T-helper 1 cell (primary cell): ENCODE measurements at places on chromosomes 4 and X.

GRCh38 chr4:135724421-135724820 is 1522.8 kb upstream of the PABPC4L start:
- DNase-seq: no peak

- no peak for DNase-seq
Observed at GRCh38 chr4:26907731-26908599, 47.3 kb downstream of the STIM2 start.

DNA sequence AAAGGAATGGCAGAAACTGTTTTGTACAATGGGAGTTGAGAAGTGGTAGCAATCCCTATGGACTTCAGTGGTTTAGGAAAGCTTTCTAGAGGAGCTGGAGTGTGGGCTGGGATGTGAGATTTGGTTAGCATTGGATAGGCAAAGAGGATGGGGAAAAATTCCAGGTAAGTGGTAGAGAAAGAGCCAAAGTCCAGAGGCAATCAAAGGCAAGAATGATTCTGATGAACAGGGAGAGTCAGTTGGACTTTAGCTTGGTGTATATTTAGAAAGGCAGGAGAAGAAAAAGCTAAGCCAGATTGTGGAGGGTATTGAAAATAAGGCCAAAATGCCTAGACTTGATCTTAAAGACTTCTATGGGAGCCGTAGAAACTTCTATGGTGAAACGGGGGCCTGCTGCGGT is 3.7 kb upstream of the VSIG4 start:
- DNase-seq: no peak

DNA sequence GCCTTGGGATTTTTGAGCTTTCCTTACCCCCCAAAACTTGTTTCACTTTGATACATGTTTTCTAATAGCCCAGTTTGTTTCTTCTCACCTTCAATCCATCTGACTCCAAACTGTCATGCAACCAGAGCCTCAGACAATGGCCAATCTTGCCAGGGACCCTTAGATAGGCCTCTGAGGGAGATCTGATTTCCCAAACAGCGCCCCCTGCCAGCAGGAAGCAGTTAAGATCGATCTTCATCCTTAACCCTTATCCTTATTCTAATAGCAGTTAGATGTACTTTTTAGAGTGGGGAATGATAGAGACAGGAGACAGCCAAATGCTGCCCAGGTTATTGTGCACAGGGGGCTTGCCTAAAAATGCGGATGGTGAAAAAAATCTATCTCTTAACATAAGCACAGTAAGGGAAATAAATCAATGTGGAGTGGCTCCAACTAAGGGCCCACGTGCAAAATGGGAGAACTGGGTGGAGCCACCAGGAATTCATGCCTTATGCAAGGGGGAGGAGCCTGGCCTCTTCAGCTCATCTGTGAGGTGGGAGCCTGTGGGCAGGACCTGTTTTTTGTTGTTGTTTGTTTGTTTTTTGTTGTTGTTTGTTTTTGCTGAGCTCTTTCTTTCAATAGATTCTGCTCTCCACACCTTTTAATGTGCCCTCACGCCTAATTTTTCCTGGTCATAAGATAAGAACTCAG is 833.6 kb upstream of the AGA start:
- no peak for DNase-seq

DNA sequence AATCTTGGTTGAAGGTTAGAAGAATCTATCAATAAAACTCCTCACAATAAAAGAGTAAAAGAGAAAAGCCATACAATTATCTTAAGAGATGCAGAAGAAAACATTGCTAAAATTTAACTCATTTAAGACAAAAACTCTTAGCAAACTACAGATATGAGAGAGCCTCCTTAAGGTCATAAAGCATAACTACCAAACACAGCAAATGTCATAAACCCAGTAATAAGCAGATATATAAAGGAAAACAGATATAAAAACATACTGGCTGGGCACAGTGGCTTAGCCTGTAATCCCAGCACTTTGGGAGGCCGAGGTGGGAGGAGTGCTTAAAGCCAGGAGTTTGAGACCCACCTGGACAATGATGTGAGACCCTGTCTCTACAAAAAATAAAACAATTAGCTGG is 165.3 kb downstream of the FAM13A start:
- DNase-seq: no peak

DNA sequence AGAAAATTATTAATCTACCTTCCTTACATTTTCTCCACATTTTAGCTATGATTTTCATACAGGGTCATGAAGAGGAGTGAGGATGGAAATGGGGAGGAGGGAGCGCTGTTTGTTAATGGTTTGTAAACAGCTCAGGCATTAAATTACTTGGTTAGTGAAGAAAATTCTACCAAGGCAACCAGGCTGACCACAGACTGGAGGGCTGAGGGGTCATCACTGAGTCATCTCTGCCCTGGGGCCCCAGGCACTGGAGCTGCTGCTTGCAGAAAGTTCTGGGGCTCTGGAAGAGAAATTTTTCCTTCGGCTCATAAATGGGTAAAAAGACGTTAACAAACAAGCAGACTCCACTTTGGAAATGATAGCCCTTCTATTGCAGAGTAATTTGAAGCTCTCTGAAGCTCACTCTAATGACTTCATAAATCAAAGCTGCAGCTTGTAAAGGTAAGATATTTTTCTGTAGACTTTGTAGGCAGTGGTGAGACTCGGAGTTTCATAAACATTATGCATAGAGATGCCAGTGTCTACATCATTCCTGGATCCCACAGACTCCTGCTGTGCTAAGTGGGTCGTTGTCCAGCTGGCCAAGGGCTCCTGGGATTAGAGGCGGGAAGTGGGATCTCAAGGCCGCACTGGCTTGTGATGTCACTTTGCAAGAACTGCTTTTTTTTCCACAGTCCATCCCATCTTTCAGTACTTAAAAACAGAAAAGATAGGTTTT is 159.6 kb downstream of the PTTG2 start:
- no peak for DNase-seq

DNA sequence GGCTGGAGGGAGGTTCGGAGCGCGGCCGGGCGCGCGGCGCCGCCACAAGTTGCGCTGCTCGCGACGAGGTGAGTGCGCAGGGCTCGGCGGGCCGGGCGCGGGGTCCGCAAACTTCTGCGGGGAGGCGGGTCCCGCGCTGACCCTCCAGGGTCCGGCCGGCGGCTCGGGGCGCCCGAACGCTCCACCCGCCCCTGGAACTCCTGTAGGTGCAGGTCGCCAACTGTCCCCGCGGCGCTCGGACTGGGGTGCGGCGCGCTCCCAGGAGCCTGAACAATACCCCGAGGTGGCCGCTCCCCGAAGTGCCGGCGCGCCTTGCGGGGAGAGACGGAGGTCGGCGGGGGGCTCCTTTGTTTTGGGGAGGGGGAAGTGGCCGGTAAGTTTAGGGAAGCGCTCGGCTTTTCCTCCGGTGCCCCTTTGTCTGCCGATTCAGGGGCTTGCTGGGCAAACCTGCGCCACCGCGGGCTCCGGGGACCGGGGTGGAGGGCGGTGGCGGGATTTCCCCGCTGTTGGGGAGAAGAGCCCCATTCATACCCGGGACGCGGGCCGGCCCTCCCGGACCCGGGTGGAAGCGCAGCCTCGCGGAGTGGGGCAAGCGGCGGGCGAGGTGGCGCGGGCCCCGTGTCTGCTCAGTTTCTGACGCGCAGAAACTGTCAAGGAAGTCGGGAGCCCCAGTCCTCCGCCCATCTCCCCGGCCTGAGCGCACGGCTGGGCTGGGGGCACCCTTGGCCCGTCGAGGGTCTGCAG is 694 bp downstream of the TBL1X start:
- DNase-seq: no peak

DNA sequence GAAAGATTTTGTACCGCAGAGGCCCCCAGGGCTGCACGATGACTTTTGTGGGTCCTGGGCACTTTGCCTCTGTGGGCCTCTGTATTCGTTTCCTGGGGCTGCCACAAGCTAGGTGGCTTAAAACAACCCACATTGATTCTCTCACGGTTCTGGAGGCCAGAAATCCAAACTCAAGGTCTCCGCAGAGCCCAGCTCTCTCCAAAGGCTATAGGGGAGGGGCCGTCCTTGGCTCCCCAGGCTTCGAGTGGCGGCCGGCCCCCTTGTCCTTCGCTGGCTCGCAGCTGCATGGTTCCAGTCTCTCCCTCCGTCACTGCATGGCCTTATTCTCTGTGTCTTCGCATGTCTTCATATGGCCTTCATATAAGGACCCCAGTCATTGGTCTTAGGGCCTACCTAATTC is 241.2 kb downstream of the EVC2 start:
- DNase-seq: no peak

DNA sequence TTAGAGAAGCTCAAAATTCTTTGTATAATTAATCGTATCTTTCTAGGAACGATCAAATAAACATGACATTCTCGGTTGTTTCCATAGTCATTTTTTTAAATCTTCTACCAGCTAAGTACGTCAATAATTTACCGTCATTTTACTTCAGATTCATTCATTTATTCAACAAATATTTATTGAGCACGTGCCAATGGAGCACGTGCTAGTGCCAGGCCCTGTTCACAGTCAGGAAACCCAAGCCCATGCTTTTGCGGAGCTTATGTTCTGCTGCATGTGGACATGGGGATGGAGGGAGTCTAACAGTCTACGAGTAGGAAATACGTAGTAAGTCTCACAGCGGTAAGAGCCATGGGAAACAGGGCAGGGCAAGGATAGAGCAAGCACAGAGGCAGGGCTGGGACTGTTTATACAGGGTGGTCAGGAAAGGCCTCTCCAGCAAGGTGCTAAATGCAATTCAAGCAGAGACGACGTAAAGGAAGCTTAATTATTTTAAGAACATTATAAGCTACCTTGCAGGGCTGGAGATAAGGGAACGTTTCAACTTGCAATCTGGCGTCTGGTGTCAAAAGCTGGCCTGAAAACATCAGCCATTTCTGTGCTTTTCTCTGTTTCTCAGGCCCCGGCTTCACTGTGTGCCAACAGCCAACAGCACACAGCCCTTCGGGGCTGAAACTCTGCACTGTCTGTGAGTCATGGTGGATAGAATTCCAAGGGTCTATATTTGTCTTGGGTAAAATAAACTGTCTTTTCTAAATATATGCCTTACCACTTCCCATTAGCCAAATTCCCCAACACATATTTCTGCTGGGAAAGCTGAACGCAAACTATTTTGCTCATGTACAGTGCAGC is 517.1 kb upstream of the ZFP42 start:
- DNase-seq: no peak

GRCh38 chr4:100450449-100450848 is 67.4 kb downstream of the EMCN start:
- no peak for DNase-seq
